Cardiac muscle cell (in vitro differentiated cells and primary cell): ENCODE measurements at places on chromosomes 5 and 9. TPM values are rescaled to one million over a fixed set of nuclear protein-coding genes. Genes with fewer than 3 reads are reported as not detected.

TMEM215 gene
- total RNA-seq = not detected in 2 replicates

IL13 gene
- not detected in 2 replicates for total RNA-seq

LAMC3 gene
- total RNA-seq = 7.5 and 14.0 TPM in 2 replicates

SPATA31A3 gene
- total RNA-seq = not detected in 2 replicates

STK32A gene
- total RNA-seq = 0.83 and 1.7 TPM in 2 replicates

TRIM7 gene
- 0.39 TPM in 1 of 2 replicates, not detected in the other for total RNA-seq

ZNF883 gene
- total RNA-seq = 3.9 and 5.3 TPM in 2 replicates
